ENCODE measurements at places on chromosomes 3 and 15. TPM values are rescaled to one million over a fixed set of nuclear protein-coding genes. Genes with fewer than 3 reads are reported as not detected.

Gene PPP1R14D
- polyA plus RNA-seq = not detected

Gene REC114
- polyA plus RNA-seq = 2.6 TPM

Gene POC1A
- polyA plus RNA-seq = 0.75 TPM

Gene ABHD2
- 21.8 TPM for polyA plus RNA-seq

Gene CD200
- 4.0 TPM for polyA plus RNA-seq

Gene C3orf18
- 29.5 TPM for polyA plus RNA-seq

Gene GCNT3
- 0.02 TPM for polyA plus RNA-seq

Gene ROBO2
- 0.05 TPM for polyA plus RNA-seq
